ENCODE measurements at places on chromosomes 6 and 20.
A peak's percentile ranks its signal among the peaks of the same experiment; 100 is the strongest.

- DNase-seq: no peak
Measured at GRCh38 chr6:365835-366234, 25.7 kb upstream of the IRF4 start.

DNA sequence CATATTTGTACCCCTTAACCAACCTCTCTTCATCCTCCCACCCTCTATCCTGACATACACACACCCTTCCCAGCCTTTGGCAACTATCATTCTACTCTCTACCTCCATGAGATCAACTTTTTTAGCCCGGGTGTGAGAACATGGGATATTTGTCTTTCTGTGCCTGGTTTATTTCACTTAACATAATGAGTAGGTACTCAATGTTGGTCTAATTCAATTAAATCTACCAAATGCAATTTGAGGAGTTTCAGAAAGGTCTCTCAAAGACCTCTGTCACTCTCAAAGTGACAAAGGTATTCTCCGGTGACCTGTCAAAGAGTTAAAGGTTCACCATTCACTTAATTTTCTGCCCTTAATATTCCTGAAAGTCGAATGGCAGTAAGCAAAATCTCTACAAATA is 87.7 kb downstream of the ME1 start:
- no peak for DNase-seq

- no peak for DNase-seq
Measured at GRCh38 chr6:16473908-16474771, 235.8 kb downstream of the GMPR start.

- no peak for DNase-seq
Measured at GRCh38 chr20:50877232-50877743, 53.9 kb downstream of the ADNP start.

- DNase-seq: no peak
Measured at GRCh38 chr20:58228103-58228483, 360 bp downstream of the ANKRD60 start.

DNA sequence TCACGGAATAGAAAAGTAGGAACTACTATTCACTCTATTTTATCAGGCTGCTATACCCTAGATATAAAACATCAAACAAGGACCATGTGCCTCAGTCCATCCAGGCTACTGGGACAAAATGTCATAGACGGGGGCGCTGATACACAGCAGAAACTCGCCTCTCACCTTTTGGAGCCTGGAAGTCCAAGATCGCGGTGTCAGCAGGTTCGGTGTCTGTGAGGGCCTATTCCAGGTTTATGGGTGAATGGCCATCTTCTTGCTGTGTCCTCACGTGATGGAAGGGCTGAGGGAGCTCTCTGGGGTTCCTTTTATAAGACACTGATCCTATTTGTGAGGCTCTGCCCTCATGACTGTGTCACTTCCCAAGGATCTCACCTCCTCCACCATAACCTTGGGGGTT is 89.5 kb downstream of the DLL1 start:
- DNase-seq: no peak

DNA sequence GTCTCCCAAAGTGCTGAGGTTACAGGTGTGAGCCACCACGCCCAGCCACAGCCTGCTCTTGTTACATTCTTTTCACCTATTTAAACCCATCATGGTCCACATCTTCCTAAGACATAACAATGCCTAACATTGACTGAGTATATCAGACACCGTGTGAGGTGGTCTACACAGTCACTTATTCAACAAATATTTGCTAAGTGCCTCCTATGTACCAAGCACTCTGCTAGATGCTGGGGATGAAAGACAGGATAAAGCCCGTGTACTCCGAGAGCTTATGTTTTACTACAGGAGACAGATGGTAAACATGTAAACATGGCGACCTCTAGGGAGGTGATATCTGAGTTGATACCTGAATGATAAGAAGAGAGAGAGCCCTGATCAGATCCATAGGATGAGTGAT is 12.7 kb downstream of the BCL2L1 start:
- DNase-seq: no peak

- DNase-seq: no peak
Measured at GRCh38 chr20:56724241-56724757, 95.2 kb downstream of the TFAP2C start.

GRCh38 chr20:6877633-6878032 is 110.1 kb downstream of the BMP2 start:
- no peak for DNase-seq

- DNase-seq: no peak
Measured at GRCh38 chr6:112176175-112176574, 78.2 kb downstream of the LAMA4 start.

DNA sequence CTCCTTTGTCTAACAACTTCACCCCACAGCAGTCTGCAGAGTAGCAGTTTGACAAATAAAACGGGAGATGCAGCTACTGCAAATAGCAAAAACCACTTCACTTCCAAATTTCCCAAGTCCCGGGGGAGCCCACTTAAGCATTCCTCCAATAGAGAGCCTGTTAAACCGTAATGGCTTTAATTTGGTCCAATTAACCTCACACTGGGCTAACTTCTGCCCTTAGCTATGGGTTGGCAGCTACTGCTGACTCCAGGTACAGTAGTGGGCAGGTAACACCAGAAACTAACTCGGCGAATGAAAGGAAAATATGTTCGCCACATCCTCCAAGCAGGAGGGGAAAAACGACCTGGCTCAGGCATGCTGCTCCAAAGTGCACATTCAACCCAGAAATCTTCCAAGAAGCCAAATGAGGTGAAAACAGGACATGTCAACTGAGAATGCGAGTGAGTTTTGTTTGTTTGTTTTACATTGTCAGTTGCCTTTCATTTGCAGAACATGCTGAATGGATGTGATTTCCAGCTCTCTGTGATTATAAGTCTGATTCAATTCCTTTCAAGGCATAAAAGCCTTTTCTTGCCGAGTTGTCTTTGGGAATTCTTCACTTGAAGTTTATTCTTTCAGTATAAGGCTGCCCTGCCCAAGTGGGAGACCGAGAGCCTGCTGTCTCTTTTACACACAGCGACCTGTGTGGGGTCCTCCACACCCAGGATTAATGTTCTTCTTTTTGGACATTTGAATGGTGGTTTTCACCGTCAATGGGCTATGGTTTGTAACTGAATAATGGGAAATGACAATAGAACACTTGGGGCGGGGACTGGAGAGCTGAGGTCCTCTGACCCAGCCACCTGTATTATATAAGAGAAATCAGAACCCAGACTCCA is 117.3 kb upstream of the ARMC2 start:
- DNase-seq: no peak

- DNase-seq: no peak
Measured at GRCh38 chr6:154347981-154348380, 8.6 kb downstream of the IPCEF1 start.

- DNase-seq: no peak
Measured at GRCh38 chr6:170286246-170286933, 4.5 kb downstream of the DLL1 start.

GRCh38 chr6:32982702-32983492 is 14.5 kb downstream of the BRD2 start:
- DNase-seq: no peak

DNA sequence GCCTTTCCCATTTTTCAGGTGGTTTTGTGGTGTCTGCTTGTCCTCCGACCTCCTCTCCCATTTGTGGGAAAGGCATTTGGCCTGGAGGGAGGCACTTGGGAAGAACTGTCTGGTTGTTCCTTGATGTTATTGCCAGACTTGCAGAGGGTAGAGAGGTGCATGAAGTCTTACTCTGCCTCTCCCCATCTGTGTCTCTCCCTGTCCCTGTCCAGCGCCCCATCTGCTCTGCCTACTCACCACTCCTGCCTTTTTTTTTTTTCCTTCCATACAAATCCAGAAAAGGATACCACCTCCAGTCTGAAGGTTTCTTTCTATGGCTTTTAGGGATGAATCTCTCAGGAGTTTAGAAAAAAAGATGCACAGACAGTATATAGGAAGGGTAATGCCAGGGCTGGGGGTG is 19.8 kb downstream of the PPARD start:
- no peak for DNase-seq

GRCh38 chr6:95081949-95082348 is 495.4 kb upstream of the MANEA start:
- DNase-seq: no peak

- DNase-seq: no peak
Measured at GRCh38 chr6:151191527-151191926, 48.2 kb upstream of the AKAP12 start.

DNA sequence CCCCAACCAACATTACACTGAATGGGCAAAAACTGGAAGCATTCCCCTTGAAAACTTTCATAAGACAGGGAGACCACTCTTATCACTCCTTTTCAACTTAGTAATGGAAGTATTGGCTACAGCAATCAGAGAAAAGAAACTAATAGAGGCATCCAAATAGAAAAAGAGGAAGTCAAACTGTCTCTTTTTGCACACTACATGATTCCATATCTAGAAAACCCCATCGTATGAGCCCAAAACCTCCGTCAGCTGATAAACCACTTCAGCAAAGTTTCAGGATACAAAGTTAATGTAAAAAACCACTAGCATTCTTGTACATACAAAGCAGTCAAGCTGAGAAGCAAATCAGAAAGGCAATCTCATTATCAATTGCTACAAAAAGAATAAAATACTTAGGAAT is 580.4 kb upstream of the PTCHD4 start:
- no peak for DNase-seq

GRCh38 chr20:63133481-63134091 is 82.3 kb downstream of the YTHDF1 start:
- no peak for DNase-seq

DNA sequence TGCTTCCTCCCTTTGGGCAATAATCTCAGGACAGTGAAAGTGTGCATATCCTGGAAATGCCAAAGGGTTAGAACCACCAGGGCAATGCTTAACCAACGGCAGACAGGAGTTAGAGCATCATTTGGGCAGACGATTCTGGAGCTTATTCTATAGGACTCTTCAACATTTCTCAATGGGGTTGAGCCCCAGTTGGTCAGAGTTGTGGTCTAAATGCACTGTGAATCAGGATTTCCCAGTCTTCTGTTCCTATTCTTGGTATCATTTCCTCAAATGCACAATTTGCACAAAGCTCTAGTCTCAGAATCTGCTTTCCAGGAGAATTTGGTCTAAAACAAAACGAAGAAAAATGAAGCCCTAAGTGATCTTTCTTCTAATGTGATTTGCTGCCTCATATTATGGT is 389.6 kb upstream of the JAG1 start:
- no peak for DNase-seq

- DNase-seq: no peak
Measured at GRCh38 chr20:32191422-32191821, 16.1 kb downstream of the PLAGL2 start.

DNA sequence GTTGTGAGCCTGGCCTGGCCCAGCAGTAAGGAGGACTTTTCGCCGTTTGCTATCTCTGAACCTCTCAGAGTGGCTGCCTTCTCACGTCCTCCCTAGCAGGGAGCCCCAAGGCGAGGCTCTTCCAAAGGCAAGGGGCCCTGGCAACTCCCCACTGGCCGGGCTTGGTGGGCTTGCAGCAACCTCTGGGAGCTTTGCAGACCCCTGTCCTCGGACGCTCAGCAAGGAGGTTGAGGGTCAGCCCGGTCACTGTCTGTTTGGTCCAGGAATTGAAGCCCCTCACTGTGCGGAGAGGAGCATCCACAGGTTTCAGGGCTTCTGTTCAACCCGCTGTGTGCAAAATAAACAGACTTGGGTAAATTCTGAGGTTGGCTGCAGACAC is 28.2 kb upstream of the TBXT start:
- no peak for DNase-seq

DNA sequence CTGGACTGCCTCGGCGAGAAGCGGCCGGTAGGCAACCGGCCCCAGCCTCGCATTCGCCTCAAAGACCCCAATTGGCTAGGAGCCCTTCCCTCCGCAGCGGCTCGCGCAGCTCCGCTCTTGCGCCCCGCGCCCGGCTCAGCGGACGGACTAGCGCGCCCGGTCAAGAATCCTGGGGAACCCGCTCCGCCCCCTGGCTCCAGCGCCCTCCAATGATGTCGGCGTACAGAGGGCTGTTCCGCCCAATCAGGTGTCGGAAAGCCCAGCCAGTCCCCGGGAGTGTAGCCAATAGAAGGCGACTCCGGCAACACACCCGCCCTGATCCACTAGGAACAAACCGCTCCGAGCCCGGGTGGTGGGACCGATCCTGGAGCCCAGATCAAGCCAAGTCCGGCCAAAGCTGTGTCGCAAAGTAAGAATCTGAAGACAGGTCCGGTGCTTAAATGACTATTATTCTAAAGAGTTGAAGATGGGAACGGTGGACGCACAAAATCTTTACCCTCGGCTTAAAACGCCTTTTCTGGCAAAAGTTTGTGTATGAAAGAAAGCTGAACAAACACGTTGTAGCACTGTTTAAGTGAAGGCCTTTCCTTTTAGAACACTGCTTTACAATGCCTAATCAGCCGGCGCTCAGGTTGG is 132.2 kb downstream of the OGFRL1 start:
- DNase-seq: peak; percentile 93

DNA sequence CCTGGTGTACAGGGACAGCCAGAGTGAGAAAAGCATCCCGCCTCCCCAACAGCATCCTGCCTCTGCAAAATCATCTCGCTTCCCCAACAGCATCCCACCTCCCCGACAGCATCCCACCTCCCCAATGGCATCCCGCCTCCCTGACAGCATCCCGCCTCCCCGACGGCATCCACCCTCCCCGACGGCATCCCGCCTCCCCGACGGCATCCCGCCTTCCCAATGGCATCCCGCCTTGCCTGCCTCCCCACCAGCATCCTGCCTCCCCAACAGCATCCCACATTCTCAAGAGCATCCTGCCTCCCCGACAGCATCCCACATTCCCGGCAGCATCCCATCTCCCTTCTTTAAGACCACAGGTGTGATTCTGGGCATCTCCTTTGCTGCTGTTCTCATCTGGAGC is 46.0 kb upstream of the NXT1 start:
- DNase-seq: no peak

- no peak for DNase-seq
Measured at GRCh38 chr6:38160831-38161230, 341.3 kb downstream of the ZFAND3 start.

GRCh38 chr20:48703107-48703506 is 124.7 kb downstream of the PREX1 start:
- no peak for DNase-seq

DNA sequence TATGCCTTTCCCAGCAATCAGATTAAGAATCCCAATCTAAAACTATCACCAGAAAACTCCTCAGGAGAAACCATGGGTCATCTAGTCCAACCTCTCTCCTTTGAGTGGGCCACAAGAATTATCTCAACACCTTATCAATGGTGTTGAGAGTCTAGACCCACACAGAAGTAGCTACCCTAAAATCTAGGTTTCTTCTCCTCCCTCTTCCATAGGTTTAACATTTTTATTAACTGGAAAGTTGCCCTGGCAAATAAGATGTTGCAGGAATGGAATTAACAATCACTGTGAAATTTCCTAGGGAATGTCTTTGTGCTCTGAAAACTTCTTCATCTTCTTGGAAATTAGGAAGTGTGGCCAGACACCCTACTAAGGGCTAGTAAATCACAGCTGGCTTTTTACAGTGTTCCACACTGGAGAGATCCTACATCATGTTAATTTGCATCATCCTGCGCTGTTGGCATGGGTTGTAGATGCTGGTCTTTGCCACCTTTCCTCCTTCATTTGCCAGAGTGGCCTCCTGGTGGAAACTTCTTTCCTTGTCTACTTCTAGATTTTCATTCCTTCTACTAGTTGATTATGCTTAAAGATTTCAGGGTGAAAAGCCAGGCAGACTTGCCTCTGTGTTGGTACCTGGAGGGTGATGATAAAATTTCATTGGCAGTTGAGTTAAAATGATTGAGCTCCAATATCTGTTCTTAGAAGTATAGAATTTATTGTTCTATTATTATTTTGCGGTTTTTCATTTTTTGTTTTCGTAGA is 2.7 kb downstream of the TNFAIP3 start:
- DNase-seq: no peak
